ENCODE measurements at places on chromosomes 1 and 21.

DNA sequence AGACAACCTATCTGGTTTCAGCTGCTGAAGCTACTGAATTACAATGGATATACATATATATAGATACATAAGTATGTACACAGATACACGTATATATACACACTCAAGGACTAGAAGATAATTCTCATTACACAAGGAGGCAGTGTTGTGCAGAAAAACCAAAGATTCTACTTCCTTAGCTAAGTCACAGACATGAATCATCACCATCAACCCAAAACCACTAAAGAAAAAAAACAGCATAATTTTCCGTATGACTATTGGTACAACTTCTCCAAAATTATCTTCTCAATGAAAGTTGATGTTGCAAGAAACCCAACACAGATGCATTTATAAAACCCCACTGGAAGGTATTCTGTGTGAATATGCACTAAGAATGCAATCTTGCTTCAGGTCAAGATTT, 36.8 kb upstream of the RPF1 start:
- DNase-seq = peak; percentile 19

DNA sequence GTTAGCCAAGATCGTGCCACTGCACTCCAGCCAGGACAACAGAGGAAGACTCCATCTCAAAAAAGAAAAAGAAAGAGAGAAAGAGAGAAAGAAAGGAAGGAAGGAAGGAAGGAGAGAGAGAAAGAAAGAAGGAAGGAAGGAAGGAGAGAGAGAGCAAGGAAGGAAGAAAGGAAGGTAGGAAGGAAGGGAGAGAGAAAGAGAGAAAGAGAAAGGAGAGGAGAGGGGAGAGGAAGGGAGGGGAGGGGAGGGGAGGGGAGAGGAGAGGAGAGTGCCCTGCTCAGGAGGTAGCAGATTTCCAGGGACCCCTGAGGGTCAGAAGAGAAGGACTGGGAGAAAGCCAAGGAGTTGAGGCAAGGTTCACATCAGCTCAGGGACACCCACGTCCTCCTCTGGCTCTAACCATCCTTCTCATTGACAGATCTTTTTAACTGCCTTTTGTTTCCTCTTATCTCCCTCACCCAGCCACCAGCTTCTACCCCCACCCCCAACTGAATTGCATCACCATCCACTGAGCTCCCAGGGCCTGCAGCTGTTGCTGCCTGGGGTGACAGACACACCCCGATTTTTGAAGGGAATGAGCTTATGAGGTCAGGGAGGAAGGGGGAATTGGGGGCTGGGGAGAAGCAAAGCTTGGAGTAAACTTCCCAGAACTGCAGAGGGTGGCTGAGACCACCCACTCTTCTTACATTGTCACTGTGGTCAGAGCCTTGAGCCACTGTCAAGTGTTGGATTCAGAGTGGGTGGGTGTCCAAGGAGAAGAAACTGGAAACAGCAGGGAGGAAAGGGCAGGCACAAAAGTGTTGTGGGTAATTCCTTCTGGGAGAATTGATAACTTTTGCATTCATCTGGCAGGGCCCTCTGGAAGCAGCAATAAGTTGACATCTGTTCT, 91.6 kb downstream of the GLUL start:
- DNase-seq = no peak

- DNase-seq = no peak
These were observed 5.4 kb downstream of the PADI6 start for GRCh38 chr1:17377325-17377953.

- DNase-seq = no peak
These were observed 59.5 kb downstream of the EIF4G3 start for GRCh38 chr1:21117159-21117558.

GRCh38 chr1:34780528-34780927, 486 bp upstream of the GJB3 start:
- DNase-seq = no peak

DNA sequence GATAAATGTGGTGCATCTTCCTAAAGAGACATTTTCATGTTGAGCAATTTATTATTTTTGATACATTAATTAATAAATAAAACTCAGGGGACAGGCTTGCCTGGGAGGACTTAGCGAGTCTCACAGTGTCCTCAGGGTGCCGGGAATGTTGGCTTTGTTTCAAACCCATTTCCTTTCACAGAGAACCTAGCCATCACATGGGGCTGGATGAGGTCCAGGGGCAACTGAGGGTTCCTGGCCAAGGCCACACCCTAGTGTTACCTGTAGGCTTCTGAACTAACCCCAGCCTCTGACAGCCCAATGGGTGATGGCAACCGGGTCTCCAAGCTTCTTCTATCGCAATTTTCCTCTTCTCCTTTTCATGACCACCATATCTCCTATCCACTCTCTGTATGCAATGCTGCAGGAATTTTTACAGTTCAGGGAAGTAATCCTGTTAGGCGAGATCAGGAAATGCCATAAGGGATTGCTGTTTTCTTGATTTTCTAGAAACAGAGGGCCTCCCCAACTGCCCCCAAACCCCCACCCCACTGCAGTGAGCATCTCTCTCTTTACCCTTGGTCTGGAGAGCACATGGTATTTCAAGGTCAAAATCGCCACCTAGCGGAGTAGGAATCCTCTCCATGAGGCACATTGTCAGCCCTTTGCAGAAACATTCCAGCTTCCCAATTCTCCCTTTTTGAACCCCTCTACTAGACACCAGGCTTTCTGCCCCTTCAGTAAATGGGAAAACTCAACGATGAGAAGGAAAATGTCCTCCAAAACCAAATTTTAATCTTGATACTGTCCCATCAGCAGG, 22.1 kb upstream of the SMYD3 start:
- no peak for DNase-seq

DNA sequence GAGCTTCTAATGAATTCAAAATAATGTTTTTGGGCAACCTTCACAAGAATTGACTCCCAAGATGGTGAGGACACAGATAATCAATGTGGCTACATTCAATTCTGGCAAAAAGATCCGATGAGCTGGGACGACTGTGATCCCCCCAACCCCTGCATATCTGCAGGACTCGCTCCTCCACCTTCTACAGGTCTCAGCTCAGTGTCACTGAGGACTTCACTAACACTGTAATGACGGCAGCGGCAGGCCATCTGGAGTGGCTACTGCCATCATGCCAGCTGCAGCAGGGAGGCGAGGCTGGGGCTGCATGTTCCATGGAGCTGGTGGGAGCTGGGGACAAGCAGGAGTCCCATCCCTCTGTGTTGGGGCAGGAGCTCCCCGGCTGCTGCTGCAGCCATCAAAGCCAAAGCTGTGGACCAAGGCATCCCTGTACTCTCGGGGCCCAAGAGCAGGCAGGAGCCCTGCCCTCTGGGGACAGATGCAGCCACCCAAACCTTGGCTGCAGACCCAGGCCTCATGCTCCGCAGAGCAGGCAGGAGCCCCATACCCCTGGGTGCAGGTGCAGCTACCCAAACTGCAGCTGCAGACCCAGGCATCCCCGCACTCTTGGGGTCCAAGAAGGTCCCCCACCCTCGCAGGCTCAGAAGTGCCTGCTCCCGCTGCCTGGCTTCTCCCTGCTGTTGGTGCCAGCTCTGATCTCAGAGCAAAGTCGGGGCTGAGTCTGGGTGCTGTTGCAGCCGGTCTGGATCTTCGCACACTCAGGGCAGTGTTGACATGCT, 12.2 kb upstream of the DHRS3 start:
- DNase-seq = no peak

DNA sequence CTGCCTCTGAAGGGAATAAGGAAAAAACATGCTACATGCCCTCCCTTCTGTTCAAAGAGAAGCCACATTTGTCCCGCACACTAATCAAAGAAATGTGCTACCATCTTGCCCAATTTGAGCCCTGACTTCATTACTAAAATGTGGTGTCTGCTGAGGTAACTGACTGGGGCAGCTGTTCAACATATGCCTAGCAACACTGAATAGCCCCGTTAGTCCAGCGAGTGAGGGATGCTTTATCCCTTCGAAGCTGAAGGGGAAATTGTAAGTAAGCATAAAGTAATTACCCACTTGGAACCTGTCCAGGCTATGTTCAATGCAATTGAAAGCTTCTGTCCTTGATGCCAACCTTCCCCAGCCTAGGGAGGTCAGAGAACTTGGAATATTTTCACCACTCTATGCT, 310.6 kb downstream of the SEC16B start:
- no peak for DNase-seq

GRCh38 chr1:86110451-86111129, 46.0 kb downstream of the COL24A1 start:
- DNase-seq = no peak

DNA sequence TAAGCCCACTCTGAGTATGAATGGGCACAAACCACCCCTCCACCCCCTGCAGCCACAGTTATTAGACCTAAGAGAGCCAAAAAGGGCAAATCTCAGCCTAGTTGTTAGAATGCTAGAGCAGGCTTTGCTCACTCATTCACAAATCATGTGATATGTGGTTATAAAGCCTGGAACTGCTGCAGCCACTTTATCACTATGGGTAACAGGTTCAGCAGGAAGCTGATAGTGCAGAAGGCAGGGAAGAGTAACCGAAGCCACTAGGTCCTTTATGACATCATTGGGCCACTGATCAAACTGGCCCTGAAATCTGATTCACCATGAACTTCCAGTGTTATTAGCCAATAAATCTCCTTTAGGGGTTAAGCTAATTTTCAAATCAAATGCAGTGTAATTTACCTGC, 134.7 kb downstream of the GRIK1 start:
- no peak for DNase-seq

DNA sequence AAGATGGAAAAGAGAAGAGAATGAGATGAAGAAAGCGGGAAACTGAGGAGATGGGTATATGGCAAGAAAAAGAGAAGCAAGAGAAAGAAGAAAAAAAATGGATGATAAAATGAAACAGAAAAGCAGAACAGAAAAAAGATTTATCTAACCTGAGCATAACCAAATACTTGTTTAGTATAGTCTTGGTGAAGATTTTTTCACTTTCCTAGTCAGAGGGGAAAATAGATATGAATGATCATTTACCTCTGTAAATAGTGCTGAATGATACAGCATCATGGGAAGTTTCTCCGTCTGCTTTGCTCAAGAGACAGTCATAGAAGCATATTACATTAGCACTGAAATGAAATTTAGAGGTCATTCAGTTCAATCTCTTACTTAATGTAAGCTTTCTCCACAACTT, 36.1 kb upstream of the PLPPR4 start:
- no peak for DNase-seq

DNA sequence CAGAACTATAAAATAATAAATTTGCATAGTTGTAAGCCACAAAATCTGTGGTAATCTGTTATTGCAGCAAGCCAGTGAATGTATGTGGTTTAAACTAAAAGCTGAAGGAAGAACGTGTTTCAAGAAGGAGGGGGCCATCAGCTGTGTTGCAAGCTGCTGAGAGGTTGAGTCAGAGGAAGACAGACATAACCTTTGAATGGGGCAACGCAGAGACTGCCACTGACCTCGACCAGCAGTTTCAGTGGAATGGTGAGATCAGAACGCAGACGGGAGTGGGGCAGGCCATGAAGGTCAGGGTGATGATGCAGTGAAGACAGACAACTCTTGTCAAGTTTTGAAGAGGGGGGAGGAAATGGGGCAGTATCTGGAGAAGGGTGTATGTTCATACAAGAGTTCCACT, 23.2 kb upstream of the QSOX1 start:
- no peak for DNase-seq

DNA sequence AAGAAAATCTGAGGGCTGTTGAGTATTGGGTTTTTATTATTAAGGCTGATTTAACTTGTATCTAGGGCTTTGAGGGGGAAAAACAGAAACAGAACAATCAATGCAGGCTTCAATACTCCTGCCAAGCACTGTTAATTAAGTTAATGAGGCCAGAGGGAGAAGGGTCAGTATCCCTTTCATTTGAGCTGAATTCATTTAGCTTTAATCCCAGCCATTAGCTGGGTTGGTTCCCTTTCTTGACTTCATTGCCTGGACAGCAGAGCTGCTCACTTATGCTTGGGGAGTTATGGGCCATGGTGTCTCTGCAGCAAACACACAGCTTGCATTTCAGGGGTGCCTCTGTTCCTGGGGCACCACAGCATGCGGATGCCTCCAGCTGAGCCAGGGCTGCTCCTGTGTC, 16.3 kb downstream of the TLR5 start:
- DNase-seq = no peak

- DNase-seq = no peak
These were observed 32.7 kb downstream of the BMP8A start for GRCh38 chr1:39524171-39524570.

DNA sequence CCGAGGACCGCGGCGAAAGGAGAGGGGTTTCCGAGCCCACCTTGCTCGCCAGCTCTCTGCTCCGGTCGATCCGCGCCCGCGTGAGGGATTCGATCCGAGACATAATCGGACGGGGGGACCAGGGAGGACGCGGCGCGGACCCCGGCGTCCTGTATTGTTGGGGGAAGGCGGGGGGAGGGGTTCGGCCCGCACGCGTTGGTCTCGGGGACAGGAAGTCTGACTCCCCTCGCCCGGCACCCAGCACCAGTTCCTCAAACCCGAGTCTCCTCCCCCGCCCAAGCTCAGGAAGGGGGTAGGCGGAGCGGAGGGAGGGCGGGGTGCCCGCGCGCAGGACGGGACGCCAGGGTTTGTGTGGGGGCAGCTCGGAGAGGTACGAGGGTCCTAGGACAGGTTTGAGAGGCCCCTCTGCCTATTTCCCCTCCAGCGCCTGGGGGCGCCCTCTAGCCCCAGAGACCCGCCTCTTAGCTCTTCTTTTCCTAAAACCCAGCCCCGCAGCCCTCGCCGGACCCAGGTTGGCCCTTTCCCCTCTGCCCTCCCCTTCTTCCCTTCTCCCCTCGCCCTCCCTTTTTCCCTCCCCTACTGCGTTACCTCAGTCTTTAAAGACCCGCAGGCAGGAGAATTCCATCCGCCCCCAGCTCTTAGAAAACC, at the start of gene ARHGEF2:
TSS of gene ARHGEF2 (minus strand) at position 223 of the 648 bp plus-strand sequence. CDS start at position 103, 120 bp downstream.
- peak; percentile 69 for DNase-seq

GRCh38 chr1:235078480-235079381, 49.9 kb downstream of the TOMM20 start:
- DNase-seq = no peak

GRCh38 chr1:245052258-245052657, 102.5 kb upstream of the KIF26B start:
- no peak for DNase-seq

- no peak for DNase-seq
These were observed 62.9 kb upstream of the EDN2 start for GRCh38 chr1:41547336-41547735.

DNA sequence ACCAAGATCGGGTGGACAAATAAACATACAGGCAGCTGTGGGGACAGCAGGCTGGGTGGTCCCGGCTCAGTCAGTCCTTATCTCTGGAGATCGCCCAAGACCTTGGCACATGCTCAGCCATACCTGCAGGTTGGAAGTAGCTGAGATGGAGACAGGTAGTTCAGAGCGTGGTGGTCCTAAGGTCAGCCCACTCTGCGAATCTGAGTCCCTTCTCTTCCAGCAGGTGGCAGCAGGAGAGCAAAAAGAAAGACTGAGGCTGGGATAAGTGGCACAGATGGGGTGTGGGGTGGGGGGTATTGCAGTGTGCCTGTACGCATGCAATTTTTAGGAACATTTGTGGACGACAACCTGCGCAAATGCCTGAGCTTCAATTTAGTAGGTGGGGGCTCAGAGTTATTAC, 104.9 kb downstream of the TENT5C start:
- DNase-seq = no peak

All from HAP-1 (cell line).